ENCODE measurements at places on chromosomes 5 and 9.

GRCh38 chr5:115671939-115672338 is 46.1 kb upstream of the TMED7 start:
- no peak for DNase-seq

GRCh38 chr5:166639151-166639550 is 1652.3 kb upstream of the WWC1 start:
- DNase-seq, result no peak

DNA sequence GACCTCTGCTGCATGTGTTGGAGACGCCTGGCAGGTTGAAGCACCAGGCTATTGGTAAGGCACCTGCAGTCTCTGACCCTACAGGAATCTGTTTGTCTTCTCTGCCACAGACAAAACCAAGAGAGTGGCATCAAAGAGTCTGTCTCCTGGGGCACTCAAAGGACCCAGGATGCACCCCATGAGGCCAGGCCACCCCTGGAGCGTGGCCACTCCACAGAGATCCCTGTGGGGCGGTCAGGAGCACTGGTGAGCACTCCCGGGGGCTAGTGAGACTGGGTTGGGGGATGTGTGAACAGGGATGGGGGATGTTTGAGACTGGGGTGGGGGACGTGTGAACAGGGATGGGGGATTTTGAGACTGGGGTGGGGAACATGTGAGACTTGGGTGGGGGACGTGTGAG is 240.3 kb downstream of the CACNA1B start:
- no peak for DNase-seq

- no peak for DNase-seq
These were observed 124.0 kb upstream of the TLE4 start for GRCh38 chr9:79447762-79448161.

DNA sequence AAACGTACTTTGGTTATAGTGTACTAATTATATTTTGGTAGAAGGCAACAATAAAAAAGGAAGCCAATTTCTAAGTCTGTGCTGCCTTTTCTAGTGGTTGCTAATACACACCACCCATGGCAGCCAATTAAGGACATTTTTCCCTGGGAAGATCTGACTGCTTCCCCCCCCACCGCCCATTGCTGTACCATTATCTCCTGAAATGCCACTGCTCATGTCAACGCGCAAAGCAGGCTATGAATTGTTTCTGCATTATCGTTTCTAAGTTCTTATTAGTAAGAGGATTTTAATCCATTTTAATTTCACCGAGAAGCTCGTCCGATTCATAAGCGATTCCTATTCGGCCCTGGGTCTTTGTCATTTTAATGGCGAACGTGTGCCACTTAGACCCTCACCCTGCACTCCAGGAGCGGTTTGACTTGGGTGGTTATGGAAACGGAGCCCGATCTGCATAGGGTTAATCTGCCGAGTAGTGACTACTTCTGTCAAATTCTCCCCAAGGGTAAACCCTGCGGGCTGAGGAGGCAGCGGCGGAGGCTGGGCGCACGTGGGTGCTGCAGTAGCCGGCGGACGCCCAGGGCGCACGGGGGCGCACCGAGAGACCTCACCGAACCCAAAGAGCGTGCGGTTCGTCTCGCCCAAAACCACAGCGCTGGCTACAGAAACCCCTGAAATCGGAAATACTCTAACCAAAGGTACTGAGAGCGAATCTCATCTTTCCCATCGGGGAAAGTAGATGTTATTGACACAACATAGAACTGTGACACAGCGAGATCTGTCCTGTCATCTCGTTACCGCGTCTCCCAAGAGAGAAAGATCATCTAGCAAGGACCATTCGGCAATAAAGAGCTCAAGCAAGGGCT is 55.8 kb upstream of the SHC3 start:
- peak; percentile 22 for DNase-seq

GRCh38 chr5:10441992-10442435 is 335 bp downstream of the ROPN1L start:
- no peak for DNase-seq

GRCh38 chr9:91589101-91589553 is 165.5 kb upstream of the NFIL3 start:
- DNase-seq, result no peak

DNA sequence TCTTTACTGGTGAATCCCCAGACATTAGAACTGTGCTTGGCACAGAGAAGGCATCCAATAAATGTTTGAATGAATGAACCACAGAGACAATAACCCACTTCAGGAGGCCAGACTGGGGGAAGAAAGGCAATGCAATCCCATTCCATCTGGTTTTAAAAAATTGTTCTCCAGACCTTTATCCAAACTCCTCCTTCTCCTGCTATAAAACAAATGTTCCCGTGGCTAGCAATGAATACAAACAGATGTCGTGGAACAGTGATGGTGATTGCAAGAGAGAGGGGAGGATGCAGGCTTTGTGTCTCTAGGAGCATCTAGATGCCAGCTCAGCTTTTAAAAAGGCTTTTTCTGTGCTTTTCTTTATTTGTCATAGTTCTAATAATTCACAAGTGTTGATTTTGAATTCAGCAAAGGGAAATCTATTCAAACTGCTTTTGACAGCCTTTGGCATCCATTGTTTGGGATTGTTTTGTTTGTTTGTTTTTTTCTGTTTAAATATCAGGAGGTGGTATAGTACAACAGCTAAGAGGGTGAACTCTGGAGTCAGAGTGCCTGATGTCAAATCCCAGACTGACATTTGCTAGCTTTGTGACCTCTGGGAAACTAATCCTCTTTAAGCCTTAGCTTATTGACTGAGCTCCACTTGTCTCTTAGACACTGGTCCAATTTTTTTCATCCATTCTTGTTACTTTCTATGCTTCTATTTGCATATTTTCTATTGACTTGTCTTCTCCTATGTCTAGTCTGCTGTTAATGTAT is 59.1 kb downstream of the TNFSF15 start:
- no peak for DNase-seq

DNA sequence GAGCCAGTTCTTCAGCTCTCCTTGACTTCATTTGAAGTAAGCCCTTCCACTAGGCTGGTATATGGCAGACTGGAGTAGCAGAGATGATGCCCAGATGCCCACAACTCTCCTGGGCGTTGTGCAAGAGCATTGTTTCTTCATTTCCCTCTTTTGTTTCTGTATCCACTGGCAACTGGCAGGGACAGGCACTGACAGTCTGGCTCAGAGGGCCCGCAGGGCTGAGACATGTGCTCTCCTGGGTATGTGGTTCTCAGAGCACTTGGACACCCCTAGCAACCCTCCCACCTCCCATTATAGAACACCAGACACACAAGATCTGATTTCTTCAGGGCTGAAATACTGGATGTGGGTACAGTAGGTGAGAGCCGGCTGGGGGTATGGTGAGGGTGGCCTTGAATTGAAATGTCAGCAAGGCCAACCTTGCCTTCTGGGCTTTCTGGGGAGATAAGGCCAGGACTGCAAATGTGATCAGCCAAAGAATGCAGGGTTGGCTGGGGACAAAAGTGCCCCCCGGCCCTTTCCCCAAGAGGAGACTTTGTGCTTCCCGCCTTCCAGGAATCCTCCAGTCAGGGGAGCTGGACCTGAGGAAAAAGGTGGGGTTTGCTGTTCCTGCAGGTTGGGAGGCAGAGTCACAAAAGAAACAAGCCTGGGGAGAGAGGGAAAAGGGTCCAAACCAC is 28.6 kb upstream of the CTNNA1 start:
- DNase-seq, result no peak

DNA sequence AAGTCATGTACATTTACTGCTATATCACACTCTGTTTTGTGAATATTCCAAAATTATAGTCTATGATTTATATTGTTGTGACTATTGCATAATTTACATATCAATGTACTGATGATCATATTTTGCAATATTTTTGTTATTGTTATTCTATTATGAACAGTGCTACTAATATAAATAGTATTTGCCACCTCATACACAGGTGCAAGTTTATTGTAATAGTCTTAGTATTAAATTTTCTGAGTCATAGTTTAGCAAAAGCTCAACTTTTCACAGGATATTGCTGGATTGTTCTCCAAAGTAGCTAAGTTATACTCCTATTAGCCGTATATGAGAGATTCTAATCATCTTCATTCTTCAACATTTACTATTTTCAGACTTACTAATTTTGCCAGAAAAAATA is 124.7 kb downstream of the TMC1 start:
- no peak for DNase-seq

DNA sequence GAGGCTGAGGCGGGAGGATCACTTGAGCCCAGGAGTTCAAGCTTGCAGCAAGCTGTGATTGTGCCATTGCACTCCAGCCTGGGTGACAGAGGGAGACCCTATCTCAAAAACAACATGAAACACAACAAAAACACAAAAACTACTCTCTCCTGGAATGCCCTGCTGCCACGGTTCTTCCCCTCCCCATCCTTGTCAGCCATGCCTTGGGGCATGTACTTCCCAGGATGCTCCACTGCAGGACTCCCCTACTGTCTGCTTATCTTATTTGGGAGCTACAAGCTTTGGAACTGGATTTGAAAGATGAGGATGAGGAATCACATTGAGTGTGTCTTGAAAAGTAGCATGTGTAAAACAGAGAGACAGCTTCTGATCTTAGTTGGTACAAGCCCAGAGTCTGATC is 40.1 kb upstream of the KIAA1958 start:
- DNase-seq, result no peak

- DNase-seq, result no peak
These were observed 87.3 kb downstream of the INVS start for GRCh38 chr9:100186356-100186755.

DNA sequence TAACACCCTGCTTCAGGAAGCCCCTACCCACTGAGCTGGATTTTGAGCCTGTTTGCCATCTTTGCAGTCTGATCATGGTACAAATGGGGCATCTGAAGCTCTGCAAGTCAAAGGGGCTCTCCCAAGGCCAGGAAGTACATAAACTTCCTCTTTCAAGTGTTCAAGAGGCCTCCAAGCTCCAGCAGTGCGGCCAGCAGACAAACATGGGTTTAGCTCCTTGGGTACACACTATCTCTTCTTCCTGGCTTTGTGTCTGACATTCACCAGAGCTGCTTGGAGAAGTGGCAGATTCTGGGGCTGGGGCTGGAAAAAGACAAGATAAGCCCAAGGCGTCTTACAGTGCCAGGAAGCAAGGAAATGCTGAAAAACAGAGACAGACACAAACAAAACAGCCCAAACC is 34.1 kb downstream of the LAMC3 start:
- no peak for DNase-seq

DNA sequence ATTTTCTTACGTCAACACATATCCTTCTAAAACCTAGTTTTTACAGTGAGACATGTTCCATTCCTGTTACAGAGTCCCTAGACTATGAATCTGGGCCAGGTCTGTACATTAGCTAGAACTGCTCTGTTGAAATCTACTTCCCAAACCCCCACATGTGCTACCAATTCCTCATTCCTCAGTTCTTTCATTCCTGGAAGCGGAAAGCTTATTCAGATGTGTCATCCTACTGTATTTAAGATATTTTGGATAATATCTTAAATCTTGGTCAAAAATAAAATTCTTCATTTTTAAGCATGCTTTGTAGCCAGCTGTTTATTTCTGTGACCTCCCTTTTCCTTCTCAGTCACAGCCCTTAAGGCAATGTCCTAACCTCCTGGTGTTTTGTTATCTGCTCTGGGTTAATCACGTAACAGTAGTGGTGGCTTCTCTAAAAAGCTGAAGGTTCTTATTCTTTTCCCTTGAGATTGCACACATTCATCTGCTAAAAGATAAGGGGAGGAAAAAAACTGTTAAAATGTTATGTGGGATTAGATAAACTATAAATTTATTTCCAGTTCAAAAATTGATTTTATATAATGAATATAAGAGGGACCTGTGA is 35.6 kb downstream of the GLRX start:
- no peak for DNase-seq

GRCh38 chr5:179330186-179330900 is 14.9 kb downstream of the ADAMTS2 start:
- no peak for DNase-seq

- DNase-seq, result no peak
These were observed 70.9 kb downstream of the GAPVD1 start for GRCh38 chr9:125332527-125332926.

GRCh38 chr5:151581347-151581746 is 9.8 kb downstream of the FAT2 start:
- DNase-seq, result no peak

- DNase-seq, result no peak
These were observed 122.7 kb downstream of the FSTL4 start for GRCh38 chr5:133489632-133490031.

- DNase-seq, result no peak
These were observed 1.1 kb downstream of the CFAP77 start for GRCh38 chr9:132411091-132411508.

DNA sequence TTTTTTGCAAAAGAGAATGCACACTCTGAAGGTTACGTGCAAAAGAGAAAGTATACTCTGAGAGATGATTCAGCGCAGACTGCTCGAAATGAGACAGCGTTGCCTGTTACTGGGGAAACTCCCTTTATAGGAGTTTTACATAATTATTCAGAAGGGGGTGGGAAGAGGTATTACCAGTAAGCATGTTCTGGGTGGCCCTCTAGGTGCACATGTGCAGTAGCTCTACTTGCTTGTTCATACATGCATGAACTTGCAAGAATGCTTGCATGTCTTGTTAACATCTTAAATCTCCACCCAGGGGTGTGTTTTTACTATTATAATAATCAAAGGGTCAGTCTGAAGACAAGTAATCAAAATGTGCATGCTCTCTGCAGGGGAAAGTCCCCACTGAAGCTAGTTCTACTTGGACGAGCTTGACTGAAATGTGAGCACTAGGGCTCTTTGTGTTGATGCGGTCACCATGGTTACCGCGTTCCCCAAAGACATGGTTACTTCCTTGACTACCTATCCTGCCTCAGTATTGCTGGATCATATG is 75.5 kb downstream of the SGCD start:
- DNase-seq, result peak; percentile 27

GRCh38 chr5:132049093-132049492 is 11.4 kb upstream of the IL3 start:
- DNase-seq, result no peak

- no peak for DNase-seq
These were observed 24.6 kb downstream of the B4GALT1 start for GRCh38 chr9:33142535-33142934.
